GM12878 (cell line): ENCODE measurements at places on chromosomes 12 and 14. TPM values are rescaled to one million over a fixed set of nuclear protein-coding genes. Genes with fewer than 3 reads are reported as not detected.

Gene IAPP
- not detected in 2 replicates for total RNA-seq

Gene BEGAIN
- total RNA-seq, result 0.24 and 0.31 TPM in 2 replicates

DNA sequence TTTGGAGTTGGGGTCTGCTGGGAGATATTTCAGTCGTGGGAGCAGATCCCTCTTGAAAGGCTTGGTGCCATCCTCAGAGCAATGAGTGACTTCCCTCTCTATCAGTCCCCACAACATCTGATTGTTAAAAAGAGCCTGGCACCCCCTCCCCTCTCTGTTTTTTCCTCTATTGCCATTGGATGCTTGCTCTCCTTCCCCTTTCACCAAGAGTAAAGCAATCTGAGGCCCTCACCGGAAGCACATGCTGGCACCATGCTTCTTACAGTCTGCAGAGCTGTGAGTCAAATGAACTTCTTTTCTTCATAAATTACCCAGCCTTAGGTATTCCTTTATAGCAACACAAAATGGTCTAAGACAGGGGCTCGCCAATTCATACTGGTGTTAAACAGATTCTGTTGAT is 99.1 kb upstream of the CCND2 start:
- H3K36me3 ChIP-seq, result no peaks in the 10 kb centered on the region
- no peak overlapping the region for H3K4me3 ChIP-seq
- H3K27me3 ChIP-seq, result no peaks in the 10 kb centered on the region
- no peak for DNase-seq

DNA sequence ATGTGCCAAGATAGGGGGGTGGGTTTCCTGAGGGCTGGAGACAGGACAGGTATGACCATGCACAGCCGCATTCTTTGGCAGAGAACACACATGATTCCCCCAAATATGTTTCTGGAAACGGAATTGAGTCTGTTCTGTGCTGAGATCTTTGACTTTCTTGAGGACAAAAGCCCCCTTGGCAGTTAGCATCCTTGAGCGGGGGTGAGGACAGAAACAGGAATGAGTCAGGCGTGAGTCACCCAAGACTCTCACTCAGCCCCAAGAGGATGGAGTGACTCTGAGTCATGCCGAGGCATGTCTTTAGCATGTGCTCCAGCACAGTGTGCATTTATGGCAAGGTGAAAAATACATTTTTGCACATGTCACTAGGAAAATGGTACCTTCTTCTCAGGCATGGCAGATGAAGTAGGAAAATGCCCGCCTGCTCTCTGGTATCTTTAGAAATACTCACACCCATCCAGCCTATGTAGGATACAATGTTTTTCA is 52.1 kb downstream of the DAD1 start:
- H3K4me1 ChIP-seq, result peaks cover 73% of the 10 kb centered on the region
- H3K36me3 ChIP-seq, result peaks cover 3% of the 10 kb centered on the region
- no peaks in the 10 kb centered on the region for H3K27me3 ChIP-seq
- peak; percentile 94 for DNase-seq

GRCh38 chr12:57744194-57744776 is 554 bp upstream of the TSPAN31 start:
- H3K27ac ChIP-seq, result peak overlapping the region; percentile 94
- H3K36me3 ChIP-seq, result peaks cover 6% of the 10 kb centered on the region
- peaks cover 23% of the 10 kb centered on the region for H3K4me1 ChIP-seq
- DNase-seq, result peak; percentile 55
- no peaks in the 10 kb centered on the region for H3K27me3 ChIP-seq

GRCh38 chr14:55721353-55721752 is 141.3 kb downstream of the KTN1 start:
- no peaks in the 10 kb centered on the region for H3K4me1 ChIP-seq
- H3K27me3 ChIP-seq, result no peaks in the 10 kb centered on the region
- H3K36me3 ChIP-seq, result no peaks in the 10 kb centered on the region
- no peak for DNase-seq
- H3K27ac ChIP-seq, result no peak overlapping the region
- no peak overlapping the region for H3K4me3 ChIP-seq

GRCh38 chr14:89095036-89095435 is 270.6 kb downstream of the TTC8 start:
- no peak for DNase-seq
- H3K4me3 ChIP-seq, result no peak overlapping the region
- H3K27me3 ChIP-seq, result no peaks in the 10 kb centered on the region; the same call in 1 of the 2 replicates
- H3K36me3 ChIP-seq, result no peaks in the 10 kb centered on the region
- no peaks in the 10 kb centered on the region for H3K4me1 ChIP-seq

- H3K27ac ChIP-seq, result no peak overlapping the region
- peaks cover 4% of the 10 kb centered on the region for H3K36me3 ChIP-seq
- peak; percentile 20 for DNase-seq
- H3K4me3 ChIP-seq, result no peak overlapping the region
Measured at GRCh38 chr14:69107407-69108003, 45.4 kb downstream of the DCAF5 start.

DNA sequence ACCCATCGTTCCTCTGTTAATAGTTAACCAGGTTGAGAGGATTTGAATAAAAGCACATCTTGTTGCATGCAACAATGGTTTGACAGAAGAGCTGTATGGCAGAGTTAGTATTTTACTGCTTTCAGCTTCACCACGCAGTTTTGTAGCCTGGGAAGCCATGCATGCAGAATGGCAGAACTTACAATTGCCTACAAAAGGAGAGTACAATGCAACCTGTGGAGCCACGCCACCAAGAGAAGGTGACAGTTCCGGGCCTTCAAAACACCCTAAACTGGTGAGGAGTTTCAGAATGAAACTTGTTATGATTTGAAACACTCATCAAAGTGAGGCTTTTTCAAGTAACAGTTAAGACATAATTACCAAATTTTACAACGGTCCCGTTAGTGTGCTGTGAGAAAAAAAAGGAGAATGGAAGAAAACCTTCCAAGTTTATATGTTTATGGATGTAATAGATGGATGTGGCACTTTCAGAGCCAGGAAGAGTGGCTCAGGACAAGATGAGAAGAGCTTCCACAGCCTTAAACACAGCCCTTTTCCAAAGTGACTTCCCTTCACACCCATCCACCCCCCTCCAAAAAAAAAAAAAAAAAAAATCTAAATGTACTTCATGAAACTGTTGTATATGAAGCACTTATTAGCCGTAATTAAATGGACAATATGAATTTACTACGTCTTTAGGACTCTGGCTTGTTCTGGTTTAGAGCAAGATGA is 158.7 kb downstream of the EGLN3 start:
- H3K27ac ChIP-seq, result no peak overlapping the region
- H3K27me3 ChIP-seq, result no peaks in the 10 kb centered on the region
- no peaks in the 10 kb centered on the region for H3K4me1 ChIP-seq
- H3K4me3 ChIP-seq, result no peak overlapping the region

DNA sequence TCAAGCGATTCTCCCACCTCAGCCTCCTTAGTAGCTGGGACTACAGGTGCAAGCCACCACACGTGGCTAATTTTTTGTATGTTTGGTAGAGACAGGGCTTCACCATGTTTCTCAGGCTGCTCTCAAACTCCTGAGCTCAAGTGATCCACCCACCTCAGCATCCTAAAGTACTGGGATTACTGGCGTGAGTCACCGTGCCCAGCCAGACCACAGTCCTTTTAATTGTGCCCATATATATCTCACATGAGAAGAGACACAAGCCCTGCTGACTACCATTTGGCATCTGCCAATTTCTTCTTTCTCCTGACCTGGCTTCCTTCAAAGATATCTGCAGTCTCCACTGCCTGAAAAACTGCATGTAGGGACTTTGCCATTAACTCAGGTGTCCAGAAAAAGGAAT is 142.5 kb downstream of the DPY19L2 start:
- DNase-seq, result no peak
- H3K4me1 ChIP-seq, result no peaks in the 10 kb centered on the region
- H3K4me3 ChIP-seq, result no peak overlapping the region
- H3K27ac ChIP-seq, result no peak overlapping the region
- no peaks in the 10 kb centered on the region for H3K27me3 ChIP-seq

DNA sequence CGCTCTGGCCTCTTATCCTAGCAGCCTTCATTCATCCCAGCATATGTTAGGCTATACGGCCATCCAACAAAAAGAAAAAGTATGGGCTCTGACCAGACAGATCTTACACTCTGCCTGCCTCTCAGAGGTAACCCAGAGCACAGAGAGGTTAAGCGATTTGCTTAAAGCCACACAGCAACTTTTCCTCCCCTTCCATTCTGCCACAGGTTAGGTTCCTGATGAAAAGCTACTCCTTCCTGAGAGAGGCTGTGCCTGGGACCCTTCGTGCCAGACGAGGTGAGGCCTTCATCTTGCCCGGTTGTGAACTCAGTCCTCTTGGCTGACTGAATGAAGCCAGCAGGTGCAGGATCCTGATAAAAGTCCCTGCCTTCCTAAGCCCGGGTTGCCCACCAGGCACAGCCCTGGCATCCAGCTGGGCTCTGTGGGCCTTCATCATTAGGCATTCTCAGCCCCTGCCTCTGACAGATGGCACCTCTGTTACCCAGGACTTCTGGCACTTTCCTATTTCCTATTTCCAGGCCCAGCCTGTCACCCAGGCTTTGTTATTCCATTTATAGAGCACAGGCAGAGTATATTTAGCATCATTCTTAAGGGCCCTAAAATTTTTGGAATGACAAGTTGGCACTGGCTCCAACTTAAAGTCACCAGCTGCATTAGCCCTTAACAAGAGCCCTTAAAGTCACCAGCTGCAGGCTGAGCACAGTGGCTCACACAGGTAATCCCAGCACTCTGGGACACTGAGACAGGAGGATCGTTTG is 12.8 kb downstream of the SOAT2 start:
- no peaks in the 10 kb centered on the region for H3K4me1 ChIP-seq
- no peak overlapping the region for H3K27ac ChIP-seq
- no peak overlapping the region for H3K4me3 ChIP-seq
- H3K27me3 ChIP-seq, result no peaks in the 10 kb centered on the region

GRCh38 chr12:76080729-76081415 is 3.6 kb downstream of the NAP1L1 start:
- no peak overlapping the region for H3K27ac ChIP-seq
- no peaks in the 10 kb centered on the region for H3K36me3 ChIP-seq
- no peak for DNase-seq
- peaks cover 7% of the 10 kb centered on the region; the same call in 1 of the 2 replicates for H3K4me1 ChIP-seq
- peak overlapping the region; percentile 74; the same call in 1 of the 2 replicates for H3K4me3 ChIP-seq
- no peaks in the 10 kb centered on the region; the same call in 1 of the 2 replicates for H3K27me3 ChIP-seq

DNA sequence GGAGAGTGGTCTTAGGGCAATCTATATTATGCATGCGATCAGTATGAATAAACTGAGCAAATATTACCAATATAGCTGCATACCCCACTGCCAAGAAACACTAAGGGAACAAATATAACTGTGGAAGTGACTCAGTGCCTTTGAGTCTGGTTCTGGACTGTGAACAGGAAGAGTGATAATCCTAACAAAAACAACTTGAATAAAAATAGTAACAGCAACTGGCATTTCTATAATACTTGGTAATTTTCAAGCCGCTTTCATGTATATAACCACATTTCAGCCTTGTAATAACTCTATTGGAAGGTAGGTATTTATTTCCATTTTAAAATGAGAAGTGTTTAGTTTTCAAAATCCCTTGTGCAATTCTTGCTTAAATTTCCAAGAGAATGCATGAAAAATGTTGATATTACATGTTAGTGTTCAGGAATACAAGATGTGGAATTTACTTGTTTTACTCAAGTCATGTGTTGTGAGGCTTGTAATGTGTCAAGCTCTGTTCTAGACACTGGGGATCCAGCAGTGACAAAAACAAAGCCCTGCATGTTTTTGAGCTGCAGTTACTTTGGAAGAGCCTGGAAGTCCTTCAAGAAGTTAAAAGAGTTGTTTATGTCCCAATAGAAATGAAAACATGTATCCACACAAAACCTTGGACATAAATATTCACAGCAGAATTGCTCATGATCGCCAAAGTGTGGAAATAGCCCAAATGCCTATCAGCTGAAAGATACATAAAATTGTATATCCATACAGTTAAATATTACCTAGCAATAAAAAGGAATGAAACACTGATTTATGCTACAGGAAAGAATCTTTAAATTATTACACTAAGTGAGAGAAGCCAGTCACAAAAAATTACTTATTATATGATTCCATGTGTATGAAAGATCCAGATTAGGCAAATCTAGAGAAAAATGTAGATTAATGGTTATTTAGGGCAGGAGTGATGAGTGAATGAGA is 338.1 kb upstream of the TMEM132C start:
- no peak overlapping the region for H3K4me3 ChIP-seq
- no peaks in the 10 kb centered on the region for H3K4me1 ChIP-seq
- H3K27ac ChIP-seq, result no peak overlapping the region
- H3K36me3 ChIP-seq, result no peaks in the 10 kb centered on the region
- no peak for DNase-seq

- no peak overlapping the region for H3K27ac ChIP-seq
- H3K27me3 ChIP-seq, result no peaks in the 10 kb centered on the region
- no peak for DNase-seq
- no peaks in the 10 kb centered on the region for H3K36me3 ChIP-seq
- no peaks in the 10 kb centered on the region for H3K4me1 ChIP-seq
Measured at GRCh38 chr12:45326358-45326975, 110.6 kb downstream of the ANO6 start.

GRCh38 chr14:84403585-84403984 is 1126.4 kb upstream of the FLRT2 start:
- H3K27ac ChIP-seq, result no peak overlapping the region
- no peaks in the 10 kb centered on the region for H3K36me3 ChIP-seq
- no peak for DNase-seq

- H3K36me3 ChIP-seq, result no peaks in the 10 kb centered on the region
- H3K27me3 ChIP-seq, result no peaks in the 10 kb centered on the region
- no peak overlapping the region for H3K4me3 ChIP-seq
Measured at GRCh38 chr12:20120403-20120725, 248.0 kb upstream of the PDE3A start.

GRCh38 chr14:99660006-99660566 is 15.2 kb downstream of the HHIPL1 start:
- no peak for DNase-seq
- no peak overlapping the region for H3K4me3 ChIP-seq
- H3K4me1 ChIP-seq, result peaks cover 10% of the 10 kb centered on the region
- no peaks in the 10 kb centered on the region for H3K36me3 ChIP-seq

DNA sequence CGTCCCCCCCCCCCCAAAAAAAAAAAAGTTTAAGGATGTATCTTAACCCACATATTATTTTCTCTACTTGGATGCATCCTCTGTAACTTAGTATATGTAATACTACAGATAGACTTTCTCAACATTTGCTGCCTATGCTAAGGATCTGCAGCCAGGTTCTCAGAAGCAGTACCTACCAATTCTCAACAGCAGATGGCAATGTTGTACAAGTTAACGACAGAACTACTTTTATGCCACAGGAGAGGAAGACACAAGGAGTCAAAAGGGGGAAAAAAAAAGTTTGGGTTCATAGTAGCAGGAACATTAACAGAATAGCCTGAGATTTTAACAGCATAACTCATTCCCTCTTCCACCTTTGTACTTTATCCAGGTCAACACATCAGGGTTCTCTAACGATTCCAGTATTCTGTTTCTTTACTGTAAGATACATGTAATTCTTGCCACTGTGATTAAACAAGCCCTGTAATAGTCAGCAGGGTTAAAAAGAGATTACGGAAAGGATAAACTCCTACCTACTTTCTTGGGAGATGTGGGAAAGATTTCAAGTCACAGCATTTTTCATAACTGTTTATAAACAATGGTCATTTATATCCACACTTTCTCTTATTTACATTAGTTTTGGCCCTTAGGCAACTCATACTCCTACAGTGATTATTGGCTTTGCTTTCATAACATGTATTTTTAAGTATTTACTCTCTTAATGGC is 5.7 kb upstream of the NEK9 start:
- H3K27me3 ChIP-seq, result no peaks in the 10 kb centered on the region
- peaks cover 11% of the 10 kb centered on the region for H3K4me1 ChIP-seq
- peak; percentile 66 for DNase-seq
- H3K36me3 ChIP-seq, result peaks cover 5% of the 10 kb centered on the region
